Glutamatergic neuron (in vitro differentiated cells): ENCODE measurements at places on chromosomes 1 and 21. TPM values are rescaled to one million over a fixed set of nuclear protein-coding genes. Genes with fewer than 3 reads are reported as not detected.

DNA sequence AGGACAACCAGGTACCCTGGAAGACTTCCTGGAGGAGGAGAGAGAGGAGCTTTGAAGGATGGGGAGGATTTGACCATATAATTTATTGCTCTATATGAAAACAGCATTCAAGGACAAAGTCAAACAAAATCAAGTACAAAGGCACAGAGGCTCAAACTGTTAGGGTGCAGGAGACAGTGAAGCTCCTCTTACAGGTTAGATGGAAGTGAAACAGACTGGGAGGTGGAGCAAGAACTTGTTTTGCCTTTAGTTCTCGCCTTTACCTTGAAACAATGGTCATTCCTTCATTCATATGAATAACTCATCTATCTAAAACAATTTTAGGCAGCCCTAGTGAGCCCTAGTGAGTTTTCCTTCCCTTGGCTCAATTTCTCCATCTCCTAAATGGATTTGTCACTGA lies 199.6 kb downstream of the HIVEP3 start:
- DNase-seq, result no peak

DNA sequence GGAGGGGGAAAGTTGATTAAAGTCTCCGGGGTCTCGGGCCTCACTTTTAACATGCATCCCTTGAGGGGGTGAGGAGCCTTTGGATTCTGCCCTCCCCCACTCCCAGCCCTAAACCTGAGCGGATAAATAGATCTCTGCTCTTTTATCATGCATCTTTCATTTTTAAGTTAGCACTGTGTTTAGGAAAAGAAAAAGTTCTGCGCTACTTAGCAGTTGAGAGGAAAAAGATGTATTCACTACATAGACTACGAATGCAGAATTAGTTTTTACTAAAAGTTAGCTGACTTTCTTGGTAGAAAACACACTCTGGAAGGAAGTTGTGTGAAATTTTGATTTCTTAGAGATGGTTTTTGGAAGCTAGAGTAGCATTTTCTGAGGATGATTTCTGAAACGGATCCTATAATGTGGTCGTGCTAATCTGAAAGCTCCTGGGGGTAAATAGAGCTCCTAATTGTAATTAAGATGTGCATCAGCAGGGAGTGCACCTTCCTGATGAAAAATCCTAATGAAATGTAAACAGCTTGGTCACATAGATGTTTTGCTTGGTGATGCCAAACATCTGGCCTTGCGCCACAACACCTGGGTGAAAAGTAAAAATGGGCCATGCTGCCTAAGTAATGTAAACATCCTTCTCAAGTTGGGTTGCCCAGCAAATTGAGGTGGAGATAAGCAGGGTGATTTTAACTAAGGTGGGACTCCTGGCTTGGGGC lies 1.8 kb downstream of the ROR1 start:
- DNase-seq, result no peak

DNA sequence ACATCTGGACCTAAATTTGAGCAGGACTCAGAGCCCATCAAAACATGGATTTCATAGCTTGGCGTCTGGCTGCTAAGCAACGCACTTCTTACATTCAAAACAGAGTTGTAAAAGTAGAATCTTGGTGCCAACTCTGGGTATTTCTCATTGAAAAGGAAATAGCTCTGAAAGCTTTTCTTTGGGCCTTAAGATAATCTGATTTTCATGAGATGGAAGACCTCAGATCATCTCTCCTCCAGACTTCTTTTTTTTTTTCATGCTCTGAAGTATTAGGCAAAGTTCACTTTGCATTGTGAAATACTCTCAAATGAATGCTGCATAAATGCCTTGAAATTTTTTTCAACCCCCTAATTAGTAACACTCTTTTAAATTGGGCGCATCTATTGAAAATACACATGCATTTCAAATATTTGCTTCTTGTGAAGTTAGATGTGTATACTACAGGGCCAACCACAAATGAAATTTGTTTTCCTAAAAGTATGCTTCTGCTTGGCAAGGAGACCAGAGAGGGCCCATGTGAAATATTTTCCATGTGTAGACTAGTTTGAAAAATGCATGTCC lies 4.2 kb downstream of the ADAMTS5 start:
- DNase-seq, result no peak

DNA sequence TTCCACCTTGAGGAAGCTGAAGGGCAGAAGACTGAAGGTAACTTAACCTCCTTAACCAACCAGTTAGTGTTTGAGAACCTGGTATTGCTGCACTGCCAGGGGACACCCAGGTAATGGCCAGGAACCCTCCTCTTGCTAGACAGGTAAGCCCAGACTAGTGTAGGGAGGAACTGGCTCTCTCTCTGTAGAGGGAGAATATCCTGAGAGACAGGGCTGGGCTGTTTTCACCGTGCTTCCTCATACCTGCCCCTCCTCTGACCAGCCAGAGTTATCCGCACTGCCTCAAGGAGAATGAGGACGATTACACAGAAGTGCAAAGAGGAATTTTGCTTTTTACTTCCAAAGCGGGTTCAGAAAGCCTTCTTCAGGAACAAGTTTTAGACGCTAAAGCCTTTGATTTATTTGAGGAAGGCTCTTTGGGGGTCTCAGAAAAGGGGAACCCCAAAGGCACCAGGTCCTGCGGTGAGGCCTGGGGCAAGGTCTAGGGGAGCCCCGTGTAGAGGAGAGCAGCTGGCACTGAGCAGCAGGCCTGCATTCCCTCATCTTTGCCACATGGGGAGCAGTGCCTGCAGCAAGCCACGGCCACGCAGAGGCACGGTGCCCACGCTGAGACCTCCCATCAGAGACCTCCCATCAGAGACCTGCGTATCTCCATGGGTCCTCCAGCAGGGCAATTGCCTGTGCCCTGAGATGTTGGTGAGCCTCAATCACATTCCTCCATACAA lies 13.5 kb downstream of the GNG4 start:
- no peak for DNase-seq

GRCh38 chr1:32870615-32871363 lies at the start of gene FNDC5:
Gene FNDC5 (minus strand): TSS chr1:32870912.
- peak; percentile 63 for DNase-seq

- DNase-seq, result no peak
Measured at GRCh38 chr1:23263380-23263887, 46.1 kb upstream of the HTR1D start.

The TNFRSF4 gene
- 0.29 TPM for total RNA-seq
